ENCODE measurements at places on chromosomes 2 and 18.
A peak's percentile ranks its signal among the peaks of the same experiment; 100 is the strongest.

GRCh38 chr2:163157411-163157810 lies 318.8 kb upstream of the KCNH7 start:
- DNase-seq, result peak; percentile 75

DNA sequence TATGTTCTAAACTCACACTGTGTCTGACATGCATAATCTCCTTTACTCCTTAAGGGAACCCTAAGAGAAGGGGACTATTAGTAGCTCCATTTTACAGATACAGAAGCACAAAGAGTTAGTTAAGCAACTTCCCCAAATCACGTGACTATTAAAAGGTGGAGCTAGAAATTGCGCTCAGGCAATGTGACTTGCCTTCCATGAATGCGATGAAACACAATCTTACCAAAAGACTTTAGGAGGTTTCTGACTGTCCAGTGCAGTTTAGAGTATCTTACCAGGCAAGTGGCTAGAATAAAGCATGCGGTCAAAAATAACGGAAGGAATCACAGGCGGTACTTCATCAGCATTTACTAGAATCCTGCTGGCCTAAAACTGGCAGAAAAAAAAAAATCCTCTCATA lies 70.4 kb downstream of the ZNF521 start:
- no peak for DNase-seq

- no peak for DNase-seq
Observed at GRCh38 chr2:16227811-16228462, 287.6 kb downstream of the MYCN start.

GRCh38 chr2:31823558-31823957 lies 187.2 kb downstream of the MEMO1 start:
- no peak for DNase-seq

DNA sequence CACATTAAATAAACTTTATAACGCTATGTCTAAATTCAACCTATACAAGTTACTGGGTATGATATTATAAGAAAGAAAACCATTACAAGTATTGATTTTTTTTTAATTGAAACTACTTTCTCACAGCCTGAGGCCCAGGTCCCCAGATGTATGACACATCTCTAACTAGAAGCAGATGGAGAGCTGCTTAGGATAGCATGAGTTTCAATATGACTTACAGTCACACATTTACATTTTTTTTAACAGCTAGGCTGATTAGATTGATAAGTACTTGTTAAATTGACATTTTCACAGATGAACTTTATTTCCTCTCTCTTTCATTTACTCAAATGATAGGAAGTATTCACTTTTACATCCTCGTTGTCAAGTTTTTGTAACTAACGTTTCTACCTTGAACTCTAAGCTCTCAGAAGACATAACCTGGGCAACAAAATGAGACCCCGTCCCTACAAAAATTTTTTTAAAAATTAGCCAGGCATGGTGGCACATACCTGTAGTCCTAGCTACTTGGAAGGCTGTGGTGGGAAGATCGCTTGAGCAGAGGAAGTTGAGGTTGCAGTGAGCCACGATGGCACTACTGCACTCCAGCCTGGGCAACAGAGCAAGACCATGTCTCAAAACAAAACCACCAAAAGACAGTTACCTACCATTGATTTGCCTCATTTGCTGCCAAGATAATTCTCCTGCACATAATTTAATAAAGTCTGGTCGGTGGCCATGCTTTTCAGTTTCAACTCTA lies 52.4 kb downstream of the STK39 start:
- DNase-seq, result peak; percentile 51

- DNase-seq, result no peak
Observed at GRCh38 chr2:44071454-44072046, 75.8 kb upstream of the LRPPRC start.

DNA sequence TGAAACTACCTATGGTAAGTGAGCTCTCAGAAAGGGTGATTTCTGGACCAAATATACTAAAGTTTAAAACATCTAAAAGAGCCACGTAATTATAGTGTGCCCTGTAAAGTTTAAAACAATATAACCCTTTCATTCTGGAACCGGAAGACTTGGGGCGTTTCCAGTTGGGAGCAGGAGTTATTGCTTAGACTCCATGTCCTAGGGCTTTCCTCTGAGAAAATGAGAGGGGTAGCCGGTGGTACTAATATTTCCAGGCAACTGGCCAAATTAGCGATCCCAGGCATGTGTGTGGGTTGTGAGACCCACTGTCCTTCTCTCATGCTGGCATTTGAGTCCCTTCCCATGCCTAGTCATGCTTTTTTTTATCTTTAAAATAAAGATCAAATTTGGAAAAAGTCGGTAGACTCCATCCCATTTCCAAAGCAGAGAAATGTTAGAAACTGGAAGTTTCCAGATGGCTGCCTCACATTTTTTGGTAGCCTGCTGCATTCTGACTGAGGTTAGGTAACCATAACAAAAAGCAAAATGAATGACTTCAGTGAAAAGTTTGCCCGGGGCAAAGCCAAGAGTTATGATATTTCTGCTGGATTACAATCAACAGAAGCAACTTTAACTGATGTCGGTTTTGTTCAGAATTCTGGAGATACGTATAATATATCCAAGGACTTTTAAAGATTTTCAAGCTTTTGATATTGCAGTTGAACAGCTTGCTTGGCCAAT lies 227.4 kb downstream of the SS18 start:
- no peak for DNase-seq

DNA sequence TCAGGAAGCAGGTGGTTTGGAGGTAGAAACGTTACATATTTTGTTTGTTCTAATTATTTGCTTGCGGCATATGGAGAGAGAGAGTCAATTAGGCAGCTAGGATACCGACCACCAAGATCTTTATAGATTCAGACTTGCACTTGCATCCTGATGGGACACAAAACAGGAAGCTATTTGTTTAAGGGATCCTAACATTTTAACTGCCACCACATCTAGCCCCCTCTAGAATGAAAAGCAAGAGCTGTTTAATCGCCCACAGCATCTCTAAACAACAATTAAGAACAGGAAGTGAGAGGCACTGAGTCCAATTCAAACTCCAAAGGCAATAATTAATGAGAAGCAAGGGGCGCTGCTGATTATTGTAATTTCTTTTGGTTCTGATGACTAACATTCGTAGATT lies 182.0 kb upstream of the LINC00305 start:
- no peak for DNase-seq

GRCh38 chr2:10124538-10125045 lies 2.1 kb downstream of the RRM2 start:
- DNase-seq, result peak; percentile 78

DNA sequence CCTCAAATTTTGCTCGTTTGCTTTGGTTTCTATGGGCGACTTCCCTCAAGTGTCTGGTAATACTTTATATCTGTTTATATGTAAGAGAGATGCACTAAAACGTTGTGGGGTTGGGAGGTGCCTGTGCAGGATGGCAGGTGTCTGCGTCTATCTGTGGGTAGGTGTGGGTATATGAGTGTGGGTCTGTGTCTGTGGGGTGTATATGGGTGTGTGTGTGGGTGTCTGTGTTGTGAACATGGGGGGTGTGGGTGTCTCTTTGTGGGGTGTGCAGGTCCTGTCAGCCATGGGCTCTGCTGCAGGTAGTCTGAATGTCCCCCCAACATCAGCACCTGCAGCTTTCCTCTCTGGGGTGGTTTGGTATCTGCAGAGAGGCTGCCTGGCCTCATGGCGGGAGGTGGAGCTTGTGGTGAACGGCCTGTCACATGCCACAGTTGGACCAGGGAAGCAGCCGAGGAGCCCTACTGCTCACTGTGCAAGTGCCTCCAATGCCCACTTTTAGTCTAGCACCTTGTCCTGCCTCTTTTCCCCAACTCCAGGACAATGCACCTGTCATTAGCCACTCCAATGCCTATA lies 90.3 kb downstream of the LPIN1 start:
- DNase-seq, result no peak

GRCh38 chr18:51355841-51356240 lies 158.4 kb upstream of the MEX3C start:
- no peak for DNase-seq

DNA sequence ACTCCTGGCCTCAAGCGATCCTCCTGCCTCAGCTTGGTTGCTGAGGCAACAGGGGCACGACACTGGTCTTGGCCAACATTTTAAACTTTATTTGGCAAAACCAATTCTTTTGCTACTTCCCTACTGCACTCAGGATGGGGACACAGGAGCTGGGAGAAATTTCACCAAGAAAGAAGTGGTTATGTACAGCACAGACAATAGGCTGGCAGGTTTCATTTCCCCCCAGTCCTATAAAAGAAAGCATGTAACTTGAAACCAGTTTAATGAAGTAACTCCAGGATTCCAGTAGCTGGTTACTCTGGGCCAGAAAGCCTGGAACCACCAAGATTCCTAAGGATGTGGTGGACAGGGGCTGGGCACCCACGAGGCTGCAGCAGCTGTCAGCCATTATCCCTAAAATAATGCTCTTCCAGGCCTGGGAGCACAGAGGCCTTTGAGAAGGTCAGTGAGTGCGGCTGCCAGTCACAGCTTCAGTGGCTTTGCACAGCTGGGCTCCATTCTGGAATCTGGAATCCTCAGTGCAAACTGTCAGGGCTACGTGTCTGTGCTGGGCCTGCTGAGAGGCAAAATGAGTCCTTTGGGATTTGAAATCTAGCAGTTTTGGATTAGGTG lies 142.3 kb upstream of the ITGA6 start:
- DNase-seq, result peak; percentile 61

GRCh38 chr2:163919717-163920116 lies 183.9 kb upstream of the FIGN start:
- no peak for DNase-seq

- DNase-seq, result no peak
Observed at GRCh38 chr18:70535041-70535440, 246.2 kb downstream of the SOCS6 start.

DNA sequence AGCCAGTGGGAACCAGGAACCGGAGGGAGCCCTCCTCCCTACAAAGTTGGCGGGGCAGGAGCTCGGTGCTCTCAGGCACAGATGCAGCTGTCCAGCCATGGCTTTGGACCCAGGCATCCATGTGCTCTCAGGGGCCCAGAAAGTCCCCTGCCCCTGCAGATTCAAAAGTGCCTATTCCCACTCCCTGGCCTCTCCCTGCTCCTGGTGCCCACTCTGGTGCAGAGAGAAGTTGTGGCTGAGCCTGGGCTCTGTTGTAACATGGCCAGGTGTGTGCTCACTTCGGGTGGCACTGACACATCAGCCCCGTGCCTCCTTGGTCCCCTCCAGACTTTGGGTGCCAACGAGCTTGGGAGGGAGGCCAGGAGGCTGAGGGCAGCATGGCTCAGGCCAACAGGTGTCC lies 315.8 kb upstream of the KYNU start:
- no peak for DNase-seq

- DNase-seq, result peak; percentile 98
Observed at GRCh38 chr2:209495855-209496585, 72.2 kb downstream of the MAP2 start.

Data from HCEC 1CT (cell line).